Fibroblast of lung (primary cell): ENCODE measurements at places on chromosomes 3 and 15. TPM values are rescaled to one million over a fixed set of nuclear protein-coding genes. Genes with fewer than 3 reads are reported as not detected.
A peak's percentile ranks its signal among the peaks of the same experiment; 100 is the strongest.

DNA sequence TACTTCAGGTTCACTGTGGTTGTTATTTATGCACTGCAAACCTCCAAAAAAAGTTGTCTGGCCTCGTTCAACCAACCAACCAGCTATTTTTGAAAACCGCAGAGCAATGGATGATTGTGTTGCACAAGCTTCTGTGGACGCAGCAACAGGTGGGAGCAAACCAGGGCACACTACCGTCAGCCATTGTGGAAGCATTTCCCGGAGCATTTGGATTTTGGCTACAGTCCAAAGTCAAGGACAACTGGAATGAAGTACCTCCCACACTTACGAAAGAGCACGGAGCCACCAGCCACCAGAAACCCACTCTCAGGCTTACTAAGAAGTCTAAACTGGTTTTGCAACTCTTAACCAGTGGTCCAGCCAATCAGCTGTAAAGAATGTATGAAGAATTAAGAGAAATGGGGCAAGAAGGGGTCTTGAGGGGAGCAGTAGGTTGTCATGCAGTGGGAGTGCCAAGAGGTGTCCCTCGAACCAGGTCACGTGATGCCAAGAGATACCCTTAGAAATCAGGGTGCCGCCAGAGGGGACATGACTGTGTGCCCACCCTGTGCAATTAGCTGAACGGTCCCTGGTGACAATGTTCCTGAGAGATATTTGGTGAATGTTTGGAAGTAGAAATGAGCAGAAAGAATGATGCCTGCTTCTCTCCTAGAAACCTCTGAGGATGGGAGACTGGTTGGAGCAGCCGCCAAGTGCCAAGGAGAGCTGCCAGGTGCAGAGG lies 68.9 kb upstream of the PCSK6 start:
- DNase-seq: no peak

GRCh38 chr3:137764001-137764433 lies at the start of gene SOX14:
Gene SOX14 (plus strand): TSS chr3:137764315. CDS start chr3:137764785, 470 bp downstream.
- DNase-seq: no peak

SPINT1 gene
- under 0.01 TPM in 2 replicates for total RNA-seq

RHOV gene
- total RNA-seq: under 0.01 TPM in 1 of 2 replicates, not detected in the other

DNA sequence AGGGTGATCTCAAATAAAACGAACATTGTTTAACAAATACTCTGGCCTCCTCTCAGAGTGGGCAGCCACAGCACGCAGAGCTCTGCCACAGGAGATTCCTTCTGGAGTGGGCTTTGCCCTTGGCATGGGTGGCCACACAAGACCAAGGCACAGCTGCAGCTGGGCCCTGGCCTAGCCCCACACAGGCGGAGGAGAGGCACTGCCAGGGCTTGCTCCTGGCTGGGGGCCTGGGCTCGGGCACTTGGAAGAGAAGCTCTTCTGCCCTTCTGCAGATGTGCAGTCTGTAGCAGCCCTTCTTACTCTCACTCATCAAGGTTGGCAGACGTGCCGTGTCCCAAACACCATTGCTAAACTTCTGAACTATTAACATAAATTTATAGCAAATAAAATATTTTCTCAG lies 67.2 kb downstream of the CRTC3 start:
- no peak for DNase-seq

GRCh38 chr3:57852896-57853295 lies 96.8 kb downstream of the SLMAP start:
- peak; percentile 33 for DNase-seq

MITF gene
- 22.3 and 34.3 TPM in 2 replicates for total RNA-seq

GRCh38 chr3:115351193-115351592 lies 204.1 kb upstream of the ZBTB20 start:
- DNase-seq: no peak

DNA sequence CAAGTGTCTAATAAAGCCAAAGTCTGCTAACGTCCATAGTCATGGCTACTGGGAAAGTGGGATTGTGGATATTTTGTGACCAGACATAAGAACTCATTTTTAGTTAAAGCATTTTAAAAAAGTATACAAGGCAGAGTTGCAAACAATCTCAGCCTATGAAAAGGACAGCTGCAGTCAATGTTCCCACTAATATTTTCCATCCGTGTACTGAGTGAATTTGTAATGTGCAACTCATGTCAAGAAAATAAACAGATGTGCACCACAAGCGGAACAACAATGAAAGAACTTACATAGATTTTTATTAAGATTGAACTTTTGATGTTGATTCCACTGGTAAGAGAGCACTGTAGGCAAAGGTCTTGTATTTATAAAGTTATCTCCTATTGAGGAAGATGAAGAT lies 231.3 kb upstream of the SEMA6D start:
- no peak for DNase-seq

- no peak for DNase-seq
Observed at GRCh38 chr3:170204509-170204908, 17.7 kb upstream of the PRKCI start.

GRCh38 chr3:13569641-13570390 lies 20.9 kb downstream of the FBLN2 start:
- DNase-seq: peak; percentile 24

RASL12 gene
- 49.3 and 50.5 TPM in 2 replicates for total RNA-seq

GOLGA8T gene
- 0.17 and 0.26 TPM in 2 replicates for total RNA-seq

GRCh38 chr3:108125550-108126071 lies 34.8 kb upstream of the CD47 start:
- no peak for DNase-seq

DNA sequence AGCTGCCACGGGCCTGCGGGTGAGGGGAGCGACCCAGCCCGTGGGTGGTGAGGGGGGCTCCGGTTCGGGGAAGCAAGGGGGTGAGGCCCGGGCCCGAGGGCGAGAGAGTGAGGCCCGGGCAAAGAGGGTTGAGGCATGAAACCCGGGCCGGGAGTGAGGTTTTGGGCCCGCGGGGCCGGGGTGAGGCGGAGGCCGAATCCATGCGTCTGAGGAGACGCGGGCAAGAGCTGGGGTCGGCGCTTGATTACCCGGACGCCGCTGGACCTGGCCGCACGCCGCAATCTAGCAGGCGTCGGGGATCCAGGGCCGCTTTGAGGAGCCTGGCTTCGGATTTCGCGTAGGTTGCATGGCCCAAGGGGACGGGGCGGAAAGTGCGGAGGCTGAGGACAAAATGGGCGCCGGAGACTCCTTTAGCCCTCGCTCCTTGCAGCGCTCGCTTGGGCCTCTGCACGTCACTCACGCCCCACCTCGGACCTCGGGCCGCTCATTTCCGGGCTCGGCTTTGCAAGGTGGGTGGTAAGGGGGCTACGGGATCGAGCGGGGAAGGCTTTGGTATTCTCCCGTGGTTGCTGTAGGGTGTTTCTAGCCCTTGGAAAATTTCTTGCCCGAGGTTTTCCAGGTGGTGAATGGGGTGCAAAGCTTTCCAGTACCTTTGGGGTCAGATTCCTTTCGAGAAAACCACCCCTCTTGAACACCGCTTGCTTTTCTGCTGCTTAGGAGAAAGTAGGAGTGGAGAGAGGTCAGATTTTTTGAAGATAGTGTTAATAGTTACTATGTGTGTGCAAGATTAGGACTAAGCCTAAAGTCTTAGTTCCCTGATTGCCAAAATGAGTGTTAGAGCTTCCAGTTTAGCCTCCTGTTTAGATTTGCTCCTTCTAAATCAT lies 827 bp downstream of the SLC25A36 start:
- DNase-seq: peak; percentile 62

DNA sequence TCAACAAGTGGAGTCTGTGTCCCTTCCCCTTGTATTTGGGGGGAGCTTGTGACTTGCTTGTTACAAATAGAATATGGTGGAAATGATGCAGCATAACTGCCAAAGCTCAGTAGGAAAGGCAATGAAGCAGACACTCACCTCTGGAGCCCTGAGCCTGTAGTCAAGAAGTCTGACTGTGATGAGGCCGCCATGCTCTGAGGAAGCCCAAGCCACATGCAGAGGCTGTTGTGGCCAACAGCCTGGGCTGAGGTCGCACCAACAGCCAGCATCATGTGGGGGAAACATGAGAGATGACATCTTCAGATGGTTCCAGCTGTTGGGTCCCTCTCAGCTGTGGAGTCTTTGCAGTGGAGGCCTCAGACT lies 161.4 kb downstream of the CHSY1 start:
- no peak for DNase-seq

- peak; percentile 65 for DNase-seq
Observed at GRCh38 chr3:45462522-45463265, 74.3 kb downstream of the LARS2 start.

- no peak for DNase-seq
Observed at GRCh38 chr3:113152849-113153248, 58.5 kb upstream of the BOC start.

ATP13A5 gene
- not detected in 2 replicates for total RNA-seq

DNA sequence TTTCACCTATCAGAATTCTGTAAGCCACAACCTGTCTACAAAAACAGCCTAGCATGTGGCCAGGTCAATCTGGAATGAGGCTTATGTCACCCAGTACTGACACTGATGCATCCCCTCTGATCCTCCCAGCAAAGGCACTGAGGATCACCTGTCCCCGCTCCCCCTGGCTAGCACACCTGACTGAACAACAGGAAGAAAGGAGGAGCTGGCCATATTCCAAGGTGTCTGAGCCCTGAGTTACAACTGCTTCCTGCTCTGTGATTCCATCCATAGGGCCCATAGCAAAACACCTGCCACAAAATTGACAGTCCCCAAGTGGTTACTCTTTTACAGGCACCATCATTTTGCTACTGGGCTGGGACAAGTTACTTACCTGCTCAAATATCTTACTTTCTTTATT lies 555.5 kb upstream of the CFAP20DC start:
- DNase-seq: no peak

- no peak for DNase-seq
Observed at GRCh38 chr3:149895339-149895738, 75.4 kb downstream of the PFN2 start.

DNA sequence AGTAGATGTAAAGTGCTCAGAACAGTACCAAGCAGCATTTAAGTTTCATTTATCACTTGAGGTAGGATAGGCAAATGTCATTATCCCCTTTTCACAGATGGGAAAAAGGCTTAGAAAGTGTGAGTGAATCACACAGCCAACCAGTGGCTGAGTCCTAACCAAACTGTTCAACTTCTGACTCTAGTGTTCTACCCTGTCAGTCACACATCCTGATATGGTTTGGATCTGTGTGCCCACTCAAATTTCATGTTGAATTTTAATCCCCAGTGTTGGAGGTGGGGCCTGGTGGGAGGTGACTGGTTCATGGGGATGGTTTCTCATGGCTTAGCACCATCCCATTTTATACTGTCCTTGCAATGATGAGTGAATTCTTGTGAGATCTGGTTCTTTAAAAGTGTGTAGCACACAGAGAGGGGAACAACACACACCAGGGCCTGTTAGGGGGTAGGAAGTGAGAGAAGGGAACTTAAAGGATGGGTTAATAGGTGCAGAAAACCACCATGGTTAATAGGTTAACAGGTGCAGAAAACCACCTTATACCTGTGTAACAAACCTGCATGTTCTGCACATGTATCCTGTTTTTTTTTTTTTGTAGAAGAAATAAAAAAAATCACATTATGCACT lies 304.7 kb downstream of the SUCLG2 start:
- DNase-seq: peak; percentile 30

DNA sequence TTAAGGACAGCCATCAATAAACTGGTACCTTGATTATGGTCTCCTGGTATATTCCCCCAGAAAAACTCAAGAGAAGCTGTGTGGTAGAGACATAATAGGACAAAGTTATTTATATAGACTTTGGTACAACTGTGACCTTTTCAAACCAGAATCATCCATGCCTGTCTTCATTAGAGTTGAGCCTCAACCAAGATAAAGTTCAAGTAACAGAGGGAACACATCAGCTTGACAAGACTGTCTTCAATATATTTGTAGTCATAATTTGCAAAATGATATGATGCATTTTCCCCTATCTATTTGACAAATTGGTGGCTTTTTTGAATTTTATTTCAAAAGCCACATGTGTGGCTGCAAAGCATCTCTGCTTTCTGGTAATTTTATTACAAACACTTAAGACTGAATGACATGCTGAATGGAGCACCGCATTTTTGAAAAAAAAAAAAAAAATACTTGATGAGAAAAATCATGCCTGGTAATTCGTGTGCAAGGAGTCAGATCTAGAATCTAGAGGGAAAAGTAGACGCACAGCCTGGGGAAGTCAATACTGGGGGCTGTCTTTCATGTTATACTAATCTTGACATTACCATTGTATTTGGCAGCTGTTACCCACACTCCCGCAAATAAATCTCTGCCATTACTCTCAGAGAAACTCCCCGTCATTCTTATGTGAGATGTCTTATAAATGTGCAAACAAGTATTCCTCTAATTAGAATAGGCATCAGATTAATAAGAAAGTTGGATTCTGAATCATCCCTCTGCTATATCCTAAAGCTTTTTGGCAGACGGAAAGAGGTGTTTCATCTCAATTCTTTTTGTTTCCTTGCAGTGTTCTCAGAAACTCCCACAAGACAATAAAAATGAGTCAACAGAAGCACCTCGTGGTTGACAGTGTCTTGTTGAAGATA lies 554.8 kb upstream of the CBLB start:
- no peak for DNase-seq

- peak; percentile 75 for DNase-seq
Observed at GRCh38 chr3:21447476-21448151, 303.4 kb downstream of the ZNF385D start.
